ENCODE measurements at places on chromosomes 7 and 10.

DNA sequence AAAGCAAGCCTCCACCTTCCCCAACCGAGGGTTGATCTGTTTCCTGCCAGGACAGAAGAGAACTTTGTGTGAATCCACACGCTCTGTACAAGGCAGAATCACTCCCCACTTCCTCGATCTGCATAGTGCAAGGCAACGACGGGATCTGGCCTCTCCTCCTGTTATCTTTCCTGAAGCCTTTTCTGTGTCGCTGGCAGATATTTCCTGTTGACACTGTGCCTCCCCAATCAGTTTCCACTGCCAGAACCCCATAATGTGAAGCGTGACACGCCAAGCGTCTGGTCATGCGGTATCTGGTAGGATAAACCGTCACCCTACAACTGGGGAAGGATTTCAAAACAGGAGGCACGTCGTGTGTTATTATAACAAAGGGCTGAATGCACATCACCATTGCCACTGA is 57.2 kb downstream of the FAM171A1 start:
- no peak for DNase-seq

DNA sequence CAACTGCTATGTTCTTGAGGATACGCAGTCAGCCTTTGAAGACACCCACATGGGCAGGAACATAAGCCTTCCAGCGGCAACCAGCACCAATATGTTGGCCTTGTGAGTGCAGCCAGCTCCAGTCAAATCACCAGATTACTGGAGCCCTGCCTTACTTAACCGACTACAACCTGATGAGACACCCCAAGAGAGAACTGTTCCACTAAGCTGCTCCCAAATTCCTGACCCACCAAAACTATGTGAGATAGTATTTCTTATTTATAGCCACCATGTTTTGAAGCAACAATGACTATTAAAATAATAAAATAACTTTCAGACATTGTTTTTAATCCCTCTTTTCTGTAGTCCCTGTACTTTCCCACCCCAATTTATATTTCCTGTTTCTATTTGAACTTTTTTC is 179.6 kb downstream of the ADK start:
- DNase-seq, result no peak

DNA sequence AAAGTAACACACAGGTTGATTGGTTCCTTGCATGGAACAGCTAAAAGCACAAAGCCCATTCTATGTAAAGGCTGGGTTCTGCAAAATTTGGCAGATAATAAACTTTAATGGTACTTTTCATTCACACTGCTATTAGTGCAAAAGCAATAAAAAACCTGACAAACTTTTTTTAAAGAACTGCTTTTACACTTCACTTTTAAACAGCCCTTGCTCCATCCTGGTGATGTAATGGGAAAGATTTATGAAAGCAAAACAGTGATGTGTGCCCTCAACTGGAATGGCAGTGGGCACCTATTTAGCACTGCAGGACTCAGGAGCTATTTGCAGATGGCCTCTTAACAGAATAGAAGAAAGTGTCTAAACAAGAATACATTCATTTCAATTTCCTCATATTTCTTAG is 44.9 kb downstream of the TSPAN12 start:
- DNase-seq, result no peak

- DNase-seq, result no peak
Observed at GRCh38 chr10:129105266-129105665, 361.8 kb upstream of the MGMT start.

- DNase-seq, result no peak
Observed at GRCh38 chr7:101558742-101559325, 70.3 kb downstream of the MYL10 start.

- no peak for DNase-seq
Observed at GRCh38 chr7:28629216-28629842, 217.0 kb downstream of the CREB5 start.

DNA sequence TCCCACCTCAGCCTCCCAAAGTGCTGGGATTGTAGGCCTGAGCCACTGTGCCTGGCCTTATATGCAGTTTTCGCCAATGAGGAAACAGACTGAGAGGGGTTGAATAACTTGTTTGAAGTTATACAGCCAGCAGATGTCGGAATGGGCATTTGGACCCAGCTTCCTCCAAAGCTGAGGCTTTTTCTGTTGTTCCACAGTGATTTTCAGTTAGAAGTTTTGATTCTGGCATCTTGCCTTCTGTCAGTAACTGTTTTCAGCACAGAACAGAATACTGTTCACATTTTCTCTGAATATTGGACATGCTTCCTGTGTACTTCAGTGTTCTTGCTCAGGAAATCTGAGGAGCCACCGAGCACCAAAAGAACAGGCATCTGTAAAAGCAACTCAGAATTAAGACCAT is 287.2 kb downstream of the CAMK1D start:
- no peak for DNase-seq

- peak; percentile 27 for DNase-seq
Observed at GRCh38 chr10:72834183-72834825, 59.2 kb upstream of the OIT3 start.

GRCh38 chr7:102942868-102943267 is 30.1 kb downstream of the LRRC17 start:
- no peak for DNase-seq

- DNase-seq, result no peak
Observed at GRCh38 chr7:124188576-124188975, 155.7 kb upstream of the TMEM229A start.

- no peak for DNase-seq
Observed at GRCh38 chr7:151233804-151234203, 1.5 kb downstream of the CHPF2 start.

GRCh38 chr10:59885430-59886134 is 20.8 kb downstream of the CCDC6 start:
- no peak for DNase-seq

GRCh38 chr10:34231441-34232180 is 583.5 kb downstream of the PARD3 start:
- no peak for DNase-seq

- no peak for DNase-seq
Observed at GRCh38 chr10:76285012-76285411, 853.6 kb downstream of the LRMDA start.

DNA sequence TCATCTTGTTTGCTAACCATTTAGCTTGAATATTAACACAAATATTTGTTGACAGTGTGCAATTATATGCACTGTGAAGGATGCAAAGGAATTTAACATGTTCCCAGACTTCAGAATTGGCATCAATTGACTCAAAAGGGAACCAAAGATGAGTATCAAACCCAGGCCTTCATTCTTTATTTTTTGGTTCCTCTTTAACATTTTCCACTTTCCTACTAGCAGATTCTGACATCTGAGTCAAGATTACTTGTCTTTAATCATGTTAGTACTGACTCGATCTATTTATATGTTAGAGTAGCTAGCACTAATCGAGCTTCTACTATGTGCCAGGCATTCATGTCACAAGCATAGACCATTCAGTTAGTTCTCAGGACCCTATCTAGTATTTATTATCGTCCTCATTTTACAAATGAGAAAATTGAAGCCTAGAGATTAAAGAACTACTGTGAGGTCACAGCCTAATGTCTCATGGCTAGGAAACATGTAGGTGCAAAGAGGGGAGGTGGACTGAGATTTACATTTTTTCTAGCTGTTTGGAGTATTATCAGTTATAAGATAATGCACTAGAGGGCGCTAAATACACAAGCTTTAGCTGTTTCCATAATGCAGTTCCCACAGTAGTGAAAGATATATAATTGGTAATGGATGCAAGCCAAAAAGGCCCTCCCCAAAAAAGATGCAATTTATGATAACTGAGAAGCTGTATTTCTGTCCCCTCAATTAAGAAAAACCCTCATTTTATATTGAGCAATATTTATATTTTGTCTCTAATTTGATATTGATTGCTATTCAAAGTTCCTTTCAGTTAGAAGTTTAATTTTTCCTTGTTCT is 32.9 kb upstream of the KMT2E start:
- DNase-seq, result peak; percentile 55

GRCh38 chr7:108467391-108467790 is 11.2 kb upstream of the NRCAM start:
- no peak for DNase-seq

- no peak for DNase-seq
Observed at GRCh38 chr7:106569500-106569929, 91.4 kb downstream of the CCDC71L start.

DNA sequence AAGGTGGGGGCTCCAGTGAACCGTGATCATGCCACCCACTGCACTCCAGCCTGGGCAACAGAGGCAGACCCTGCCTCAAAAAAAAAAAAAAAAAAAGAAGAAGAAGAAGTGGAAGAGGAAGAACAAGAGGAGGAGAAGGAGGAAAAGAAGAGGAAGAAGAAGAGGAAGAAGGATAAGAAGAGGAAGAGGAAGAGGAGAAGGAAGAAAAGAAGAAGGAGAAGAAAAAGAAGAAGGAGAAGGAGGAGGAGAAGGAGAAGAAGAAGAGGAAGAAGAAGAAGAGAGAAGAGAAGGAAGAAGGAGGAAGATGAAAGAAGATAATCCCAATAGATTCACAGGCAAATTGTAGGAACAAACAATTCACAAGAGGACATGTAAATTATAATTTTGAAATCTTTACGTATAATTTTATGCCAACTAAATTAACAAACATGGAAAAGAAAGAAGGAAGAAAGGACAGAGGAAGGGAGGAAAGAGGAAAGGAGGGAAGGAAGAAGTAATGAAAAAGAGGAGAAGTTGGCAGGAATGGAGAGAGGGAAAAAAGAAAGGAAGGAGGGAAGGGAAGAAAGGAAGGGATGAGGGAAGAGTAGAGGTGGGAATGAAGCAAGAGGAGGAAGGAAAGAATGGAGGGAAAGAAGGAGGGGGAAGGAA is 3.5 kb downstream of the SVOPL start:
- no peak for DNase-seq

GRCh38 chr10:91803386-91804125 is 5.3 kb downstream of the TNKS2 start:
- no peak for DNase-seq

- no peak for DNase-seq
Observed at GRCh38 chr10:112045938-112046337, 137.6 kb downstream of the GPAM start.

DNA sequence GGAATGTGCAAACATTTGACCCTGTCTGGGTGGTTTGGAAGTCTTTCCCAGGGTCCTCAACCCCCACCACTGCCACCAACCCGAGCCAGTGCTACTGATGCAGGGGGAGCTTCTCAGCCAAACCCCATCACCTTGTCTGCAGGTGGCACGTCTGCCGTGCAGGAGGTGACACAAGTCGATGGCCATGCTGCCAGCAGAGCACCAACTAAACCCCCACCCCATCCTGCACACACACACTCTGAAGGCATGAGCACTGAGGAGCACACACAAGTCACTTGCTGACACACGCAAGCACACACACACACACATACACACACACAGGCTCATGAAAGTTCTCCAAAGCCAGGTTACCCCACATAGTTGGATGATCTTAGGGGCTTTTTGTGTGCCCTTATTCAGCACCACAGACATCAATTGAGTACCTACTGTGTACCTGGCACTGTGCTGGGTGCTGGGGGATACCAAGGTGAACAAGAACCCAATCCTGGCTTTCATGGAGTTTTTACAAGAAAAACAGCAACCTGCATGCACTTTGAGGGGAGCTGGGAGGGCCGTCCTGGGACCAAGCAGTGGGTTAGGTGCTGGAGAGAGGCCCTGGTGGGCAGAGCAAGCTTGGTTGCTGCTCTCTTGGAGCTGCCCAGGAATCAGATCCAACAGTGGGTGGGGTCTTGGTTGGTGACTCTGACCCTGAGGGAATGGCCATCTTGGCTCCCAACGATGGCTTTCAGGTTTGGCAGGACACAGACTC is 118.8 kb downstream of the RGS10 start:
- DNase-seq, result no peak
